Karpas-422 (cell line): ENCODE measurements at places on chromosomes 2 and 18. TPM values are rescaled to one million over a fixed set of nuclear protein-coding genes. Genes with fewer than 3 reads are reported as not detected.

DNA sequence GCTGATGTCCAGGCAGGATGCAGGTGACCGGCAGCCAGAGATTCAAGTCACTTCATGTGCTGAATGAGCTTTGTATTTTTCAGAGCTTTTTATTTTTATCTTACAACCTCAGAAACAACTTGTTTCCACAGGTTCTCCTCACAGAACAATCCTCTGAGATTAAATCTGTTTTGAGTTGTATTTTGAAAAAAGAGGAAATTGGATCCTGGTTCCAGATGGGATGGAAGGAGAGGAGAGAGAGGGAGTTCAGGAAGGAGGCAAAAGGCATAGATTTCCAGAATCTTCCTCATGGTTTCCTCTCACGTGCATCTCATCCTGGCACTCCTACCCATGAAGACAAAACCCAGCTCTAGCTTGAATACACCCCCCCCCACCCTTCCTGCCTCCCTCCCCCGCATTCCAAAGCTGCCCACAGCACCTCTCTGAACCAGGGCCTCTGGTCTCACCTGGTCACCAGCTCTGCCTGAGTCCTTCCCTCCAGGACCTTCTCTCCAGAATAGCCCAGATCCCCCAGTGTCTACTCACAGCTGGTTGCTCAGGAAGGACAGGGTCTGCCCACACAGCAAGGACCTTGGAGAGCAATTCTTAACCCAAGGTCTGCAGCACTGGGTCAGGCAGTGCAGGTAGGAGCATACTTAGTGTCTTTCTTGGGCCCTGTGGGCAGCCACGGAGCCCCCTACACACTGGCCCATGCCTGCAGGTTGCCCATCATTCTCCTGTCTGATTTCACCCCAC lies 104.7 kb downstream of the ZFP36L2 start:
- H3K27ac ChIP-seq: no peak overlapping the region
- peaks cover 9% of the 10 kb centered on the region; the same call in 1 of the 2 replicates for H3K27me3 ChIP-seq
- no peak overlapping the region for H3K4me3 ChIP-seq
- H3K36me3 ChIP-seq: peaks cover 3% of the 10 kb centered on the region; the same call in 1 of the 2 replicates

The MEP1B gene
- total RNA-seq: not detected in 2 replicates

DNA sequence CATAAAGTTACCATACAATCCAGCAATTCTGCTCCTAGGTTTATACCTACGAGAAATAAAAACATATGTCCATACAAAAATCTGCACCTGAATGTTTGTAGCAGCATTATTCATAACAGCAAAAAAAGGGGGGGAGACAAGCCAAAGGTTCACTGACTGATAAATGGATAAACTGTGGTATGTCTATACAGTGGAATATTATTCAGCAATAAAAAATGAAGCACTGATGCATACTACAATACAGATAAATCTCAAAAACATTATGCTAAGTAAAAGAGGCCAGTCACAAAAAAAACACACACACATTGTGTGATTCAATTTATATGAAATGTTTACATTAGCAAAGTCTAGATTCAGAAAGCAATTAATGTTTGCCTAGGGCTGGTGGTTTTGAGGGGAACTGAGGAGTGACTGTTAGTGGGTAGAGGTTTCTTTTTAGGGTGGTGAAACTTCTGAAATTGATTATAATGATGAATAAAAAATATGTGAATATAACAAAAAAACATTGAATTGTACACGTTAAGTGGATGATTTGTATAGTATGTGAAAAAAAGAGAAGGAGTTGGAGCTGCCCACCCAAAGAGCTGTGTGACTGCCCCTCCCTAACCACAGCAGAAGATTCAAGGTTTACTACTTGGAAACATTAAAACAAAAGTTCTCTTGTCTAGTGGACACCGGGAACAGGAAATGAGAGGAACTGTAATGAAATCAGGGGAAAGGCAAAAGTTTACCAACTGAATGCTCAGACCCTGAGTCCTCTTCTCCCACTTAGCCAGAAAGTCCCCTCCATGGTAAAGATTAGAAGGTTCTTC lies 13.4 kb downstream of the COLEC12 start:
- no peaks in the 10 kb centered on the region for H3K36me3 ChIP-seq
- H3K4me1 ChIP-seq: no peaks in the 10 kb centered on the region
- no peak overlapping the region for H3K4me3 ChIP-seq
- DNase-seq: no peak

- no peak for DNase-seq
- no peaks in the 10 kb centered on the region for H3K36me3 ChIP-seq
- H3K4me3 ChIP-seq: no peak overlapping the region
- H3K27me3 ChIP-seq: no peaks in the 10 kb centered on the region
- no peak overlapping the region for H3K27ac ChIP-seq
- no peaks in the 10 kb centered on the region for H3K4me1 ChIP-seq
Measured at GRCh38 chr2:238581126-238581525, 154.4 kb downstream of the ASB1 start.

- no peaks in the 10 kb centered on the region for H3K27me3 ChIP-seq
- H3K27ac ChIP-seq: no peak overlapping the region
- H3K36me3 ChIP-seq: no peaks in the 10 kb centered on the region
- peak; percentile 49 for DNase-seq
- no peak overlapping the region for H3K4me3 ChIP-seq
- H3K4me1 ChIP-seq: no peaks in the 10 kb centered on the region
Measured at GRCh38 chr18:10006311-10006893, 92.6 kb downstream of the VAPA start.

GRCh38 chr2:18749912-18750526 lies 160.7 kb upstream of the NT5C1B start:
- H3K36me3 ChIP-seq: no peaks in the 10 kb centered on the region
- H3K27ac ChIP-seq: no peak overlapping the region
- no peaks in the 10 kb centered on the region; the same call in 1 of the 2 replicates for H3K27me3 ChIP-seq
- no peak overlapping the region for H3K4me3 ChIP-seq
- H3K4me1 ChIP-seq: no peaks in the 10 kb centered on the region
